NCI-H1105 (cell line): ENCODE measurements at places on chromosomes 16 and 17.
A peak's percentile ranks its signal among the peaks of the same experiment; 100 is the strongest.

- DNase-seq, result peak; percentile 29
These were observed 40.7 kb upstream of the ANKFY1 start for GRCh38 chr17:4304417-4305027.

DNA sequence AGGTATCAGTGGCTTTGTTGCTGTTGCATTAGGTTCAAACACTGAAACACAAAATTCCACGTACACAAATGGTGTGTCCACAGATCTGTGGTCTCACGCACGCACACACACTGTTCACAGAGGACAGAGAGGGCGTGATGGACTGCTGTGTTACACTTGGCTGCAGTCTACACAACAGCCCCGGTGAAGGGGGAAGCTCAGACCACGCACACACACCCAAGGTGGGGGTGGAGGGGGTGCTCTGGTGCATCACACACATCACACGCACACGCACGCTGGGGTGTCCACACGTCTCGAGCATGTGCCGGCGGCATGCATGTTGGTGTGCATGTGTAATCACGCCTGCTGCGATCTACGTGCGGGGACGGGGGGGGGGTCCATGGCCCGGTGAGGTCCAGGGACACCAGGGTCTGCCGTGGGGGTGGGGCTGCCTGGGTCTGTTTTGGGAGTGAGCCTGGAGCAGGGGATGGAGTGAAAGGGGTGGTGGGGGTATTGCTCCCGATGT lies 7.3 kb downstream of the HSD3B7 start:
- DNase-seq, result no peak

DNA sequence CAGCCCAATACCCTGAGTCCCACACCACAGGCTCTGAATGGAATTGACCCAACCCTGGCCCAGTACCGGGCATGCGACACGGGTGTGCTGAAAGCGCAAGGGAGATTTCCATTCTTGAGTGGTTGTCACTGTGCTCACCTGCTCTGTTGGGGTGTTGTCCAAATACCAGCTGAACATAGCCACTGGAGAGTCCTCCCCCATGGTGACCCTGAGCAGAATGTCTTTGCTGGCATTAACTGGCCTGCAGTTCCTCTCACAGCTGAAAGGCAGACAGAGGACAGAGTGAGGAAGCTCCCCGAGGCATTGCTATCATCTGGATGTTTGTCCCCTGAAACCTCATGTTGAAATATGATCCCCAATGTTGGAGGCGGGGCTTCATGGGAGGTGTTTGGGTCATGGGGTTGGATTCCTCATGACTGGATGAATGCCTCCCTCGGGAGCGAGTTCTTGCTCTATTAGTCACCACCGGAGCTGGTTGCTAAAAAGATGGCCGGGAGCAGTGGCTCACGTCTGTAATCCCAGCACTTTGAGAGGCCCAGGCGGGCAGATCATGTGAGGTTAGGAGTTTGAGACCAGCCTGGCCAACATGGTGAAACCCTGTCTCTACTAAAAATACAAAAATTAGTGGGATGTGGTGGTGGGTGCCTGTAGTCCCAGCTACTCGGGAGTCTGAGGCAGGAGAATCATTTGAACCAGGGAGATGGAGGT lies 57.3 kb upstream of the BCO1 start:
- peak; percentile 17 for DNase-seq

GRCh38 chr16:73049511-73049910 lies 1.6 kb upstream of the ZFHX3 start:
- DNase-seq, result no peak
